ENCODE measurements at places on chromosomes 3 and 15.
A peak's percentile ranks its signal among the peaks of the same experiment; 100 is the strongest.

DNA sequence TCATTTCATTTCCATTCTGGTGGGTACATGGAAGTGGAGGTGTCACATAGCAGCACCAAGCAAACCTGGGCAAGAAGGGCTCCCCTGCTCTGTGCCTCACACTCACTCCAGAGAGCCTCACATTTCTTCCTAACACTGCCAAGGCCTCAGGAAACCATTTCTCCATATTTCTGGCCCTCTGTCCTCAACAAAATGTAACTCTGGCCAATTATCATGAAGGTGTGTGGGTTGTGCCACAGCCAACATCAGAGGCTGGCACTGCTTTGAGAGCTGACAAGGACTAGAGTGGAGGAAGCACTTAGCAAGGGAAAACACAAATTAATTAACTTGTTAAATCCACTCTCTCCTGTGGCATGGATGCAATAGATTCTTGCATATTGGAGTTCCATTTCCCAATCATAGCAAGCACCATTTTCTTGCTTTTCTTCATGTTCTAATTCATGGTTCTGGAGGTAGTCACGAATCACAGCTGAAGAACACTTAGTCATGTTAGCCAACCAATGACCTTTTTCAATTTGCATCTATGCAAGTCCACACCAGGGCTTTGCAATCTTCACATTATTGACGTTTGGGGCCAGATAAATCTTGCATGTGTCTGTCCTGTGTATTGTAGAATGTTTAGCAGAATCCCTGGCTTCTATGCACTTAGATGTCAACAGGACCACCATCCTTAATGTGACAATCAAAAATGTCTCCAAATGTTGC lies 241.1 kb downstream of the PLCL2 start:
- ATAC-seq = no peak

DNA sequence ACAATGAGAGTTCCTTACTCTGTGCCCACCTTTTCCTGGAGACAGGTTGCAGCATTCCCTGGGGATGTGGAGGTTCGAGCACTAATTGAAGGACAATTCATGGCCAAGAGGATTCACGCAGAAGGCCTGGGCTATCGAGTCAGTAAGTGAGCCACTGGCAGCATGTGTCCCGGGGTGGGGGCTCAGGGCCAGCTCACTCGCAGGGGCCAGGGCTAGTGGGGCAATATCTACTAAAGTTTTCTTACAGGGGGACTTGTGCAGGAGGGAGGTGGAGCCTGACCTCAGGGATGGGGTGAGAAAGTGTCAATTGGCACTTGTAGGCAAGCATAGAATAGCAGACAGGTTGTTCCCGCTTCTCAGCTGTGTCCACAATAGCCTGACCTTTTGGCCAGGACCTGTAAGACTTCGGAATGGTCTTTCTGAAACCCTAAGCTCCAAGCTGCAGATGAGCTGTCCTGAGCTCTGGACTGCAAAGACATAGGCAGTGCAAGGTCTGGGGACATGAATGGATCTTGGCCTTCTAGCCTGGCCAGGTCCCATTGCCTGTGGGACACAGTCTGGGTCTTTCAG lies 32.7 kb downstream of the XYLB start:
- ATAC-seq = no peak

- ATAC-seq = no peak
These were observed 137.7 kb downstream of the NSMCE3 start for GRCh38 chr15:29131840-29132420.

DNA sequence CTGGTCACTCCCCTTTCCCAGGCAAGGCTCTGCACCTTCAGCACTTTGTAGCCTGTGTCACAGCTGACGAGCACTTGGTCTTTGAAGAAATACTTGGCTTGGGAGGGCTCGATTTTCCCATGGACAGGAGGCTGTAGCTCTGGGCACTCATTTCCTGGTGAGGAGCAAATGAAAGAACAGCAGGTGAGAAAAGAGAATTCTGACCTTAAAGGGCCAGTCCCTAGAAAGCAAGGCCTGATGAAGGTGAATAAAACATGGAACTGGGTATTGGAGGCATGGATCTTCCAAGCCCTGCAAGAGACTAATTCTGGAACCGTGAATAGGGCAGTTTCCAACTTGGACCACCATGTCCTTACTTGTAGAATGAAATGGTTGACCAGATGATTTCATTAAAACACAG lies 39.9 kb downstream of the MASP1 start:
- ATAC-seq = no peak

GRCh38 chr15:90056529-90056928 lies 45.7 kb downstream of the IDH2 start:
- no peak for ATAC-seq

GRCh38 chr3:120093119-120093910 lies 932 bp downstream of the GSK3B start:
- no peak for ATAC-seq

DNA sequence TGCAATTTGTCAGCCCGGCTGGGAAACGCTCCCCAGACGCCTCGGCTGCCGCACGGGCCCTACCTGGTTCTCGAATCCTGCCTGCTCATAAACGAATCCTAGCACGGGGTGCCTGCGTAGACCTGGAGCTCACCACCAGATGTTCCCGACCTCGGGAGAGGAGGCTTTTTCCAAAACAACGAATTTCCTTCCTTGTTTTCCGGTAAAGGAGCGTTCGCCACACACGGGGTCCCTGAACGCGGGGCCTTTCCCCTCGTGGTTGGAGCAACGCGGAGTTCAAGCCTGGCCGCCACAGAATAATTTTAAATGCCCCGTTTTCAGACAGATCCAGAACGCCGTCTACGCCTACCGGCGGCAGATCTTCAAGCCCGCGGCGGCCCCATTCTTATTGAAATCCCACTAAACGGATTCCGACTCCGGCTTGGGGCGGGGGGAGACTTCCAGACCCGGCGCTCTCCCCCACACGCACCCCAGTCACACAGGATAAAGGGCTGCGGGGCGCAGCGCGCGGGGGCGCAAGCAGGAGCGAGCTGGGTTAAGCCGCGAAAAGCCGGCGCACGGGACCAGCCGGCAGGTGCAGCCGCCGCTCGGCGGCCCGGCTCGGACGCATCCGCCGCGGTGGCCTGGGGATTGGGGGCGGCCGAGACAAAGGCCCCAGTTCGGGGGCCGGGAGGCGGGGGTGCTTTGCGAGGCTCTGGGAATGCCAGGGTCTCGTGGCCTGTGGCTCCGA lies 895 bp downstream of the GATA2 start:
- no peak for ATAC-seq

GRCh38 chr3:184711493-184712247 lies at the start of gene MAGEF1:
Gene MAGEF1 (minus strand): TSS chr3:184712064. CDS start chr3:184711821, 243 bp downstream.
- peak; percentile 92 for ATAC-seq

- ATAC-seq = no peak
These were observed 19.8 kb downstream of the PFKFB4 start for GRCh38 chr3:48536785-48537184.

- peak; percentile 83 for ATAC-seq
These were observed 47.0 kb downstream of the PSMD6 start for GRCh38 chr3:63976161-63976871.

All from gastroesophageal sphincter (tissue), 4 donors.